ENCODE measurements at places on chromosomes 13 and 19. TPM values are rescaled to one million over a fixed set of nuclear protein-coding genes. Genes with fewer than 3 reads are reported as not detected.

GRCh38 chr19:33294058-33294798 lies 8.1 kb downstream of the CEBPA start:
- no peaks in the 10 kb centered on the region for H3K27me3 ChIP-seq
- peak; percentile 36 for DNase-seq
- peaks cover 95% of the 10 kb centered on the region for H3K4me1 ChIP-seq
- H3K4me3 ChIP-seq = peak overlapping the region; percentile 3

- no peak overlapping the region for H3K27ac ChIP-seq
- DNase-seq = no peak
- peaks cover 5% of the 10 kb centered on the region for H3K4me1 ChIP-seq
- no peaks in the 10 kb centered on the region for H3K36me3 ChIP-seq
- H3K4me3 ChIP-seq = no peak overlapping the region
Measured at GRCh38 chr19:9885077-9885552, 50.0 kb downstream of the PIN1 start.

- no peaks in the 10 kb centered on the region for H3K27me3 ChIP-seq
- peaks cover 57% of the 10 kb centered on the region for H3K4me1 ChIP-seq
- H3K27ac ChIP-seq = no peak overlapping the region
- H3K4me3 ChIP-seq = no peak overlapping the region
Measured at GRCh38 chr19:18488838-18489626, 32.8 kb downstream of the ELL start.

- DNase-seq = no peak
- H3K27ac ChIP-seq = no peak overlapping the region
- H3K4me3 ChIP-seq = no peak overlapping the region
- H3K36me3 ChIP-seq = peaks cover 54% of the 10 kb centered on the region
Measured at GRCh38 chr19:46608178-46608577, 7.0 kb downstream of the CALM3 start.

GRCh38 chr19:51098365-51099046 lies 9.7 kb downstream of the CTU1 start:
- H3K27ac ChIP-seq = no peak overlapping the region
- peaks cover 37% of the 10 kb centered on the region for H3K36me3 ChIP-seq
- H3K27me3 ChIP-seq = no peaks in the 10 kb centered on the region
- H3K4me3 ChIP-seq = no peak overlapping the region
- no peak for DNase-seq

The CEP89 gene
- total RNA-seq = 11.7 TPM

DNA sequence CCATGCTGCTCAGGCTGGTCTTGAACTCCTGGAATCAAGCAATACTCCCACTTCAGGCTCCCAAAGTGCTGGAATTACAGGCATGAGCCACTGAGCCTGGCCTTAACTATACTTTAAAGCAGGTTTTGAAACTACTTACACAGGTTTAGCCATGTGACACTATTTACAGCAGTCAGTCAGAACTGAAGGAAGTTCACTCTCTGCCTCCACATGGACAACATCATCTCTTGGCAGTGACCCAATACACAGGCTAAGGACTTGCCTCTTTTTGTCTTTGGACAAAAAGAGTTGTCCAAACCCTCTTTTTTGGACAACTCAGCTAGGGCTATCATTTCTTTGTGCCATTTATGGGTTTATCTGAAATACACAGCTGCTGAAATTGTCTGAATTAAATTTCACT lies 89.0 kb upstream of the CLDN10 start:
- no peaks in the 10 kb centered on the region for H3K27me3 ChIP-seq
- no peak for DNase-seq
- H3K27ac ChIP-seq = no peak overlapping the region

- no peak overlapping the region for H3K27ac ChIP-seq
- DNase-seq = peak; percentile 84
- peaks cover 10% of the 10 kb centered on the region for H3K4me1 ChIP-seq
- H3K4me3 ChIP-seq = no peak overlapping the region
- H3K36me3 ChIP-seq = no peaks in the 10 kb centered on the region
- H3K27me3 ChIP-seq = no peaks in the 10 kb centered on the region
Measured at GRCh38 chr13:20340759-20341171, 108.6 kb upstream of the GJB6 start.
